ENCODE measurements at places on chromosomes 1 and 21. TPM values are rescaled to one million over a fixed set of nuclear protein-coding genes. Genes with fewer than 3 reads are reported as not detected.
A peak's percentile ranks its signal among the peaks of the same experiment; 100 is the strongest.

GRCh38 chr21:25855576-25855975, 120.8 kb downstream of the GABPA start:
- H3K27ac ChIP-seq: no peak overlapping the region
- H3K4me3 ChIP-seq: no peak overlapping the region
- no peaks in the 10 kb centered on the region for H3K4me1 ChIP-seq
- no peaks in the 10 kb centered on the region for H3K36me3 ChIP-seq
- no peaks in the 10 kb centered on the region for H3K27me3 ChIP-seq

DNA sequence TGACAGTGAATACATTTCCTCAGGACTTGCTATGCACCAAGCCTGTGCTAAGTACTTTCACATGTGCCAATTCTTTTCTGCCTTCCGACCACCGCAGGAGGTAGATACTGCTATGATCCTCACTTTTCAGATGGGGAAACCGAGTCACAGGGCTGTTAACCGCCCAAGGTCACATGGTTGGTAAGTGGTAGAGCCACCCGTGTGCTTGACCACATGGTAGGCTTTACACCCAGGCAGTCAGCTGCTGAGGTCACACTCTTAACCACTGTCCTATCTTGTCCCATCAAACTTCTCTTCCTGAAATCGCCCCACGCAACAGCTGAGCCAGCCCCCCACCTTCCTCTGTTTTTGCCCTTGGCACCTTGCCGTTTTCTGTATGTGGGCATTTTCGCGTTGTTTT, 31.0 kb upstream of the SDHB start:
- H3K27ac ChIP-seq: no peak overlapping the region
- no peak overlapping the region for H3K4me3 ChIP-seq
- H3K27me3 ChIP-seq: no peaks in the 10 kb centered on the region
- no peak for DNase-seq

- no peak overlapping the region for H3K4me3 ChIP-seq
- no peaks in the 10 kb centered on the region for H3K4me1 ChIP-seq
- no peaks in the 10 kb centered on the region for H3K36me3 ChIP-seq
- H3K27me3 ChIP-seq: no peaks in the 10 kb centered on the region
- no peak overlapping the region for H3K27ac ChIP-seq
- DNase-seq: no peak
Measured at GRCh38 chr1:38121231-38121680, 74.7 kb upstream of the POU3F1 start.

DNA sequence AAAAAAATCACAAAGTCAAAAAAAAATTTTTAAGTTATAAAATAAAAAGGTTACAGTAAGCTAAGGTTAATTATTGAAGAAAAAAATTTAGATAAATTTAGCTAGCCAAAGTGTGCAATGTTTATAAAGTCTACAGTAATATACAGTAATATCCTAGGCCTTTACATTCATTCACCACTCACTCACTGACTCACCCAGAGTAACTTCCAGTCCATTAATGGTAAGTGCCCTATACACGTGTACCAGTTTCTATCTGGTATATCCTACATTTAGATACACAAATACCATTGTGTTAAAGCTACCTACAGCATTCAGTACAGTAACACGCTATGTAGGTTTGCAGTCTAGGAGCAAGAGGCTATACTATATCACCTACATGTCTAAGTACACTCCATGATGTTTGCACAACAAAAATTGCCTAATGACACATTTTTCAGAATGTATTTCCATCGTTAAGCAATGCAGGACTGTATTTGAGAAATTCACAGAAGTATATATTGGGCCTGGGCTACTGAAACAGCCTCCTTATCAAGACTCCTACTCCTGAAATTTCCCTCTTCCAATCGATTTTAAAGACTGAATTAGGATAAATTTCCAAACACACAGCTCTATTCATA, 155.1 kb downstream of the COP1 start:
- no peaks in the 10 kb centered on the region for H3K36me3 ChIP-seq
- no peaks in the 10 kb centered on the region for H3K27me3 ChIP-seq
- H3K4me1 ChIP-seq: peaks cover 3% of the 10 kb centered on the region
- H3K27ac ChIP-seq: no peak overlapping the region

- H3K27me3 ChIP-seq: no peaks in the 10 kb centered on the region
- no peak overlapping the region for H3K4me3 ChIP-seq
- peak overlapping the region; percentile 7 for H3K27ac ChIP-seq
- no peaks in the 10 kb centered on the region for H3K4me1 ChIP-seq
- DNase-seq: no peak
Measured at GRCh38 chr1:201877877-201878401, 10.8 kb upstream of the SHISA4 start.

GRCh38 chr1:51058858-51059257, 43.2 kb upstream of the C1orf185 start:
- no peaks in the 10 kb centered on the region for H3K27me3 ChIP-seq
- H3K36me3 ChIP-seq: no peaks in the 10 kb centered on the region
- no peak overlapping the region for H3K4me3 ChIP-seq
- DNase-seq: no peak
- H3K27ac ChIP-seq: no peak overlapping the region
- H3K4me1 ChIP-seq: no peaks in the 10 kb centered on the region

GRCh38 chr1:115982400-115982799, 6.1 kb downstream of the SLC22A15 start:
- no peak for DNase-seq
- H3K4me1 ChIP-seq: no peaks in the 10 kb centered on the region
- H3K36me3 ChIP-seq: no peaks in the 10 kb centered on the region

GRCh38 chr1:97004054-97004453, 282.5 kb downstream of the PTBP2 start:
- no peak for DNase-seq
- no peaks in the 10 kb centered on the region for H3K27me3 ChIP-seq
- no peak overlapping the region for H3K4me3 ChIP-seq

DNA sequence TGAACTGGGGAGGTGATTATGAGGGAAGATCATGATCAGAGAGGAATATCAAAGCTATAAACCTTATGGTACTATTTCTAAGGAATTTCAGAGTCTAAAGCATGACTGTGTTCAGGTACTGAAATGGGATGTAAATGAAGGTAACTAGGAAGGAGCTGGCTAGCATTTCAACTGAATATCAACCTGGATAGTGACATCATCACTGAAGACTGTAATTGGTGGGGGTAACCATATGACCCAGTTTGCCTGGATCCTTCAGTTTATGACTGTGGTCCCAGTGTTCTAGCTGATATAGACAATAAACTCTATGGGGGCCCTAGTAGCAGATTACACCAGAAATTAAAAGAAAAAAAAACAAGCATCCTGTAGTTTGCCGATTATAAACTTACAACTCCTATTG, 120.8 kb downstream of the APP start:
- H3K4me1 ChIP-seq: peaks cover 1% of the 10 kb centered on the region
- H3K27ac ChIP-seq: no peak overlapping the region
- no peaks in the 10 kb centered on the region for H3K27me3 ChIP-seq
- H3K36me3 ChIP-seq: peaks cover 4% of the 10 kb centered on the region

- no peak overlapping the region for H3K4me3 ChIP-seq
- peak; percentile 92 for DNase-seq
- H3K4me1 ChIP-seq: no peaks in the 10 kb centered on the region
- H3K27me3 ChIP-seq: no peaks in the 10 kb centered on the region
Measured at GRCh38 chr1:28359592-28360239, 9.8 kb upstream of the PHACTR4 start.

GRCh38 chr1:14037101-14037847, 337.3 kb downstream of the PRDM2 start:
- H3K4me1 ChIP-seq: no peaks in the 10 kb centered on the region
- no peak overlapping the region for H3K4me3 ChIP-seq
- no peak overlapping the region for H3K27ac ChIP-seq
- no peak for DNase-seq
- H3K36me3 ChIP-seq: no peaks in the 10 kb centered on the region

DNA sequence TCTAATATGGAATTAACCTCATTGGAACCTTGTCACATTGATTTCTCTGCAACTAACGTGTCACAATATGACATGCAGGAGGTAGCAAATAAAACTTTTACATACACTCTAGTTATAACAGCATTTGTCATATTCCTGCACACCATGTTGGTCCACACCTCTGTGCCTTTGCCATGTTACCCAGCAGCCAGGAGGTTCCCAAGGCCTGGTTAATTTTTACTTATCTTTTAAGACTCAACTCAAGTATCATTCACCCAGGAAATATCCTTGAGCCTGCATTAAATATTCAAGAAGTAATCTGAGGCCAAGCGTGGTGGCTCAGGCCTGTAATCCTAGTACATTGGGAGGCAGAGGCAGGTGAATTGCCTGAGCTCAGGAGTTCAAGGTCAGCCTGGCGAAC, 447.2 kb upstream of the NR5A2 start:
- H3K4me3 ChIP-seq: no peak overlapping the region
- H3K36me3 ChIP-seq: no peaks in the 10 kb centered on the region
- no peaks in the 10 kb centered on the region for H3K4me1 ChIP-seq
- no peaks in the 10 kb centered on the region for H3K27me3 ChIP-seq
- no peak for DNase-seq
- no peak overlapping the region for H3K27ac ChIP-seq

- no peaks in the 10 kb centered on the region for H3K36me3 ChIP-seq
- no peaks in the 10 kb centered on the region for H3K27me3 ChIP-seq
- no peak overlapping the region for H3K4me3 ChIP-seq
Measured at GRCh38 chr1:115725600-115725999, 42.9 kb downstream of the CASQ2 start.

DNA sequence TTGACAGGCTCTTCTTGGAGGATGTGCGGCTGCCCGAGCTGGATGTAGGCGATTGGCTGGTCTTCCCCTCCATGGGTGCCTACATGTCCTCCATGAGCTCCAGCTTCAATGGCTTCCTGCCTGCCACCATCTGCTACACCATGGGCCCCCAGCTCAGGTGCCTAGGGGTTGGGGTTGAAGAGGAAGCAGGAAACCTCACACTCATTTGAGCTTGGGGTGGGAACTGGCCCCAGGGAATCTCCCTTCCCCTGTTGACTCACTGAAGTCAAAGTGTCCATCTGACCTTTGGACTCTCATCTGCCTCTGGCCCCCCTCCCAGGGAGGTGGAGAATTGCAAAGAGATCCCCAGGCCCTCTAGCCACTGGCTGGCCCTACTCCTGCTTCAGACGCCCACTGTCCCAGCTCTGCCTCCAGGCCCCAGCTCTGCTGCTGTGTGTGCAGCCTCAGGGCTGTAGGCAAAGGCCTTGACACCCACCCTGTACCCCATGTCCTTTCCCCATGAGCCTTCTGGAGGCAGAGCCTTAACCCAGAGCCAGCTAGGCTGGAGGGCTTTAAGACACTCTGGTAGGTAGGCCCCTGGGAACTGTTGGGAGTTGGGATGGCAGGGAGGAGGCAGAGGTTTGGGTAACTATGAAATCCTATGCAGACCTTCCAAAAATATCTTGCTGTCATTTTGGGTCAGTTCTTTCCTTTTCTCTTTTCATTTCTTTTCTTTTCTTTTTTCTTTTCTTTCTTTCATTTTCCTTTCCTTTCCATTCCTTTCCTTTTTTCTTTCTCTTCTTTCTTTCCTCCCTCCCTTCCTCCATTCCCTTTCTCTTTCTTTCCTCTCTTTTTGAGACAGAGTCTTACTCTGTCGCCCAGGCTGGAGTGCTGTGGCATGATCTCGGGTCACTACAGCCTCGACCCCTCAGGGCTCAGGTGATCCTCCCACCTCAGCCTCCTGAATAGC, 66.9 kb upstream of the TINAGL1 start:
- DNase-seq: no peak
- no peaks in the 10 kb centered on the region for H3K27me3 ChIP-seq
- H3K4me3 ChIP-seq: no peak overlapping the region

DNA sequence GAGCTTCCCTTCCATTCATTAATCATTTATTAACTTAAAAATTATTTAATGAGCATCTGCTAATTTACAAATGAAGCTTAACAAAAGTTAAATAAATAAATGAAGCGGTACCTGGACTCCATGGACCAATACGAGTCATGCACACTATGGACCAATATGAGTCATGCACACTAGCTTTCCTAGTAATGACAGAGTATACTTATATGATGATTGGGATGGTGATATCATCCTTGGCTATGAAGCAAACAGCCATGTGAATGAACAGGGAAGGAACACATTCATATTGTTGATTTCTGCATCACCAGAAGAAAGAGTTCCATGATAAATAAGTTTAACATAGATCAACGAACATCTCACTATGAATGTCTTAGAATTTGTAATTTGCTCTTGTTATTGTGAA, 109.9 kb downstream of the SPAG17 start:
- H3K4me3 ChIP-seq: no peak overlapping the region
- H3K27ac ChIP-seq: no peak overlapping the region
- DNase-seq: no peak
- H3K27me3 ChIP-seq: no peaks in the 10 kb centered on the region

DNA sequence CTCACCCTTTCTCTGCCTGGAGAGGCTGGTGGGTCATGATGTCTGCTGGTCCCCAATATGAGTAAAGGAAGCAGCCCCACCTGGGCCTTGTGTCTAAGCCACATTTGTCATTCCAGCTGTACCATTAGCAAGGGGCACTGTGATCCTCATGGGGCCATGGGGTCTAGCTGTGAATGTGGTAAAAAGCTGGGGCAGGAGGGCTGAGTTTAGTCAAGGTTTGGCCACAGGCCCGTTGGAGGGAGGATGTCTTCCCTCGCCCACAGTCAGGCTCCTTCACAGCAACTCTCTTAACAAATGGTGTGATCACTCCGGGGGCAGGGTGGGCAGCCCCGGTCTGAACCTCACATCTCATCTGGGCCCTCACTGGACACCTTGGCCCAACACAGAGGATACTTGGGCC, 115.4 kb downstream of the DMRTB1 start:
- no peak overlapping the region for H3K4me3 ChIP-seq
- H3K27me3 ChIP-seq: no peaks in the 10 kb centered on the region
- peak; percentile 36 for DNase-seq
- no peaks in the 10 kb centered on the region for H3K36me3 ChIP-seq
- no peak overlapping the region for H3K27ac ChIP-seq

GRCh38 chr1:236836157-236836556, 41.1 kb downstream of the MTR start:
- H3K4me1 ChIP-seq: no peaks in the 10 kb centered on the region
- no peaks in the 10 kb centered on the region for H3K27me3 ChIP-seq
- peaks cover 18% of the 10 kb centered on the region for H3K36me3 ChIP-seq
- no peak for DNase-seq
- H3K27ac ChIP-seq: no peak overlapping the region

- DNase-seq: peak; percentile 51
- H3K27ac ChIP-seq: no peak overlapping the region
- no peaks in the 10 kb centered on the region for H3K27me3 ChIP-seq
Measured at GRCh38 chr1:185559684-185560331, 174.4 kb upstream of the HMCN1 start.

Gene OR2L13
- polyA plus RNA-seq: not detected

Gene CCDC24
- polyA plus RNA-seq: 5.8 TPM

Gene C8A
- not detected for polyA plus RNA-seq

Gene TRIM45
- 23.9 TPM for polyA plus RNA-seq

Gene CD2
- polyA plus RNA-seq: 12.0 TPM

Gene OR14A2
- not detected for polyA plus RNA-seq

Gene OLFML3
- polyA plus RNA-seq: 17.3 TPM

Gene GBP6
- 0.13 TPM for polyA plus RNA-seq

Gene ERICH3
- under 0.01 TPM for polyA plus RNA-seq

Gene CLCNKA
- 4.5 TPM for polyA plus RNA-seq

Gene SPRR3
- 14.9 TPM for polyA plus RNA-seq

Gene EPHX1
- polyA plus RNA-seq: 20.0 TPM

Gene NR5A2
- 4.1 TPM for polyA plus RNA-seq

Gene AIRE
- not detected for polyA plus RNA-seq

Gene PALMD
- polyA plus RNA-seq: 3.4 TPM

Gene RAB7B
- 2.5 TPM for polyA plus RNA-seq
